ENCODE measurements at places on chromosomes 13 and 19.

DNA sequence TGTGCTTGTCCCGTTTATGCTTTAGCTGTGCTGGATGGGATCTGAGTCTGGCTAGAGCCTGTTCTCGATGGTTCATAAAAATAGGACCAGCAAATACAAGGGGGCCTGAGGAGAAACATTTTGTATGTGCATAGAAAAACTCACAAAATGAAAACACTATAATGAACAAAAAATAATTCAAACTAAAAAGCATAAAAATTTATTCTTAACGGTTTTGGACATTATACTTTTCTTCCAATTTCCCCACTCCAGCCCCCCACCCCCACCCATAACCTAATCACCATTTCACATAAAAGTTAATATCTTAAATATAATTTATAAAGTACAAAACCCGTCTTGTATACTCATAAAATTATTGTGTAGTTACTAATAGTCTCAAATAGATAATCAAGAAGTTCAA, 93.7 kb downstream of the MYCBP2 start:
- no peak for DNase-seq

- DNase-seq, result peak; percentile 56
Observed at GRCh38 chr19:5036698-5037563, 68.0 kb downstream of the KDM4B start.

DNA sequence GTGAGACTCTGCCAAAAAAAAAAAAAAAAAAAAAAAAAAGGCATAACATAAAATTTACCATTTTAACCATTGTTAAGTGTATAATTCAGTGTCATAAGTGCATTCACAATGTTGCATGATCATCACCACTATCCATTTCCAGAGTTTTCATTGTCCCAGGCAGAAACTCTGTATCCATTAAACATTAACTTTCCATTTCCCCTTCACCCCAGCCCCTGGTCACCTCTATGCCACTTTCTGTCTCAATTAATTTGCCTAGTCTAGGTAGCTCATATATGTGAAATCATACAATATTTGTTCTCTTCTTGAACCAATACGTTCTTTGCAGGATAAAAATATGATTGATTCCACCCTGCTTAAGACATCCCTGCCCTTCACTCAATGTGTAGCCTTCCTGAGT, 31.0 kb upstream of the VWA8 start:
- DNase-seq, result no peak

- peak; percentile 32 for DNase-seq
Observed at GRCh38 chr19:1064661-1065605, 2.0 kb upstream of the ARHGAP45 start.

DNA sequence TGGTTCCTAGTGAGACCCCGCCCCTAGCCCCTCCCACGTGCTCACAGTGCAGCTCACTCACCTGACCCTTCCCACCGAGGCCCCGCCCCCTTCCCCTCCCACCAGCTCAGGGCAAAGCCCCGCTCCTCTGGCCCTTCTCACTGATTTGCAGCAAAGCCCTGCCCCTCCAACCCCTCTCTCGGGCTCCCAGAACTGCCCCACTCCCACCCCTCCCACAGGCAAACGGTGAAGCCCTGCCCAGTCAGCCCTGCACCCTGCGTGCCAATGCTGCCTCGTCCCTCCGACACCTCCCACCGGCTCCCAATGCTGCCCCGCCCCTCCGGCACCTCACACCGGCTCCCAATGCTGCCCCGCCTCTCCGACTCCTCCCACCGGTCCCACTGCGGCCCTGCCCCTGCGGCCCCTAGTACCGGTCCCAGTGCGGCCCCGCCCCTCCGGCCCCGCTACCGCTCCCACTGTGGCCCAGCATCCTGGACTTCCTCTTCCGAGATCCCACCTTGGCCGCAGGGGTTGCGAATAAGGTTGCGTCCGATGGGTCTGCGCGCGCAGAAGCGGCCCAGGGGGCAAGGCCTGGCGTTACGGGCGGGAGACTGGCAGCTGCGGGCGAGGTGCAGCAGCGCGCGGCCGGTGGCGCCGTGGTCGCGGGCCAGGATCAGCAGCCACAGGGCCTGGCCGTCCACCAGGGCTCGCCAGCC, 834 bp downstream of the FBXO27 start:
- peak; percentile 32 for DNase-seq

GRCh38 chr13:110361365-110361911, 54.4 kb downstream of the COL4A2 start:
- no peak for DNase-seq
